Caco-2 (cell line): ENCODE measurements at places on chromosomes 1 and 21. TPM values are rescaled to one million over a fixed set of nuclear protein-coding genes. Genes with fewer than 3 reads are reported as not detected.

GRCh38 chr1:92372164-92372563 lies 73.3 kb downstream of the RPAP2 start:
- no peaks in the 10 kb centered on the region for H3K36me3 ChIP-seq
- H3K27me3 ChIP-seq: no peaks in the 10 kb centered on the region
- H3K4me1 ChIP-seq: no peaks in the 10 kb centered on the region

- no peak overlapping the region for H3K27ac ChIP-seq
- peaks cover 7% of the 10 kb centered on the region for H3K4me1 ChIP-seq
- no peak for DNase-seq
- H3K27me3 ChIP-seq: no peaks in the 10 kb centered on the region
Observed at GRCh38 chr1:113901191-113901590, 3.4 kb downstream of the AP4B1 start.

S100A2 gene
- total RNA-seq: 2.4 and 3.0 TPM in 2 replicates

DNA sequence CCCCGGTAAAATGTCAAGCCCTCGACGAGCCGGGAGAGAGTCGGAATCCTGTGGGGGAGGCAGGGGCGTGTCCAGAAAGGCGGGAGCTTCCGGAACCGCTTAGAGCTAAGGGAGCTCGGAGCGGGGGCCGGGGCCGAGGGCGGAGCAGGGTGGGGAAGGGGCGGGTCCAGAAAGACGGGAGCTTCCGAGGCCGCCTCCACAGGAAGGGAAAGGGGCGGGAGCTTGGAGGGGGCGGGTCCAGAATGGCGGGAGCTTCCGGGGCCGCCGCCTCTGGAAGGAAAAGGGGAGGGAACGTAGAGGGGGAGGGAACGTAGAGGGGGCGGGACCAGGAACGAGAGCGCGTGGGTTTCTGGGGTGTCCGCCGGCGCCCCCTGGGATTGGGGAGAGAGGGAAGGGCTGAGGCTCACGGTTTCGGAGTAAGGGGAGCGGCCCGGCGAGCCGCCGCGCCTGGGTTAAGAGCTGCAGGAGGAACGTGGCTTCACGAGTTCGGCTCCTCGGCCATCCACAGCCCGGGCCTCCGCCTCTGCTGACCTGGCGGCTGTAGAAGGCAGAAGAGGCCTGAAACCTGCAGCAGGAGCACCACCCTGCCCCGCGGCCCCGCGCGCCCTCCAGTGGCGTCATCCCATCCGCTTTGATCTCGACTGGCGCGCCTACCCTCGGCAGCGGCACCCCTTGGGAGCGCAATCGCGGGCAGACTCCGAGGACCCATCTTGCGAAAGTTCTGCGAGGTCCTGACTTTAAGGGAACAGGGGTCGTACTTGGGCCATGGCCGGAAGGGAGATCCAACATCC lies 23.0 kb upstream of the HPDL start:
- H3K36me3 ChIP-seq: no peaks in the 10 kb centered on the region
- peak overlapping the region; percentile 78 for H3K4me3 ChIP-seq
- no peaks in the 10 kb centered on the region for H3K27me3 ChIP-seq
- peak overlapping the region; percentile 87 for H3K27ac ChIP-seq

DNA sequence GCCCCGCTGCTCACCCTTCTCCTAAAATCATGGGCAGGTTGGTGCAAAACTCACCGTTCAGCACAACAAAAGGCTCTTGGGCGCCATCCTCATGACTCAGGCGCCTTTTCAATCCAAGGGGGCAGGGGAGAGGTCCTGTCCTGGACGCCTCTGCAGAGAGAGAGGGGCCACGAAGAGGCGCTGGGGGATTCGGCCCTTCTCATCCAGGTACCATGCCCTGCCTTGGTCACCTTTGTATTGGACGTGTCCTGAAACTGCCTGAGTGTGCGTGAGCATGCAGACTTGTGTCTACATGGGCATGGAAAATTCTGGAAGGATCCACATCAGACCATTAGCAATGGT lies 53.5 kb downstream of the SLC37A1 start:
- H3K36me3 ChIP-seq: no peaks in the 10 kb centered on the region
- no peaks in the 10 kb centered on the region for H3K4me1 ChIP-seq
- DNase-seq: no peak
- H3K4me3 ChIP-seq: no peak overlapping the region
- no peaks in the 10 kb centered on the region for H3K27me3 ChIP-seq

GRCh38 chr1:162605225-162605927 lies 26.9 kb upstream of the DDR2 start:
- no peaks in the 10 kb centered on the region; the same call in 1 of the 2 replicates for H3K36me3 ChIP-seq
- H3K4me3 ChIP-seq: no peak overlapping the region
- H3K4me1 ChIP-seq: no peaks in the 10 kb centered on the region
- no peak overlapping the region for H3K27ac ChIP-seq
- H3K27me3 ChIP-seq: no peaks in the 10 kb centered on the region

HJV gene
- not detected in 2 replicates for total RNA-seq

TNFAIP8L2 gene
- total RNA-seq: not detected in 2 replicates

DNA sequence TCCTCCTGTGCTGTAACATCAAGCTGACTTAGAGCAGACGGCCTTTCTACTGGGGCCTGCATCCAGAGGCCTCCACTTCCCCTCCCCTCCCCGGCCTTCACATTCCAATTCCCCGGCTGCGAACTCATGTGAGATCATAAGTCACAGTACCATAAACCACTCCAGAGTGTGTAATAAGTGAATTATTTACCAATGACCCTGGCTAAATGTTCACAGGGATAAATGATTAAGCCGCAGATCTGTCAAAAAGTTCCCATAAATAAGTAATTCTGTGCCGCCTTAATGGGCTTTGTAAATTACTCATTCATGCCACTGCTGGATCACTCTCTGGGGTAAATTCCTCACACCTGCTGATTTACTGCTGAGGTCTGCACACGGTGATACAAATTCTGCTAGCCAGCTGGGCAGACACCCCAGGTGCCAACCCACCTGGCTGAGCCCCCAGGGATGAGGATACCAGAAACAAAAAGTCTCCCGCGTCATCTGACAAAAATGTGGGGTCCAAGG lies 27.4 kb upstream of the KIRREL1 start:
- peak overlapping the region; percentile 68 for H3K27ac ChIP-seq
- no peaks in the 10 kb centered on the region for H3K36me3 ChIP-seq
- H3K4me1 ChIP-seq: peaks cover 32% of the 10 kb centered on the region
- H3K27me3 ChIP-seq: no peaks in the 10 kb centered on the region

GBP7 gene
- not detected in 2 replicates for total RNA-seq
